ENCODE measurements at places on chromosomes 12 and 14. TPM values are rescaled to one million over a fixed set of nuclear protein-coding genes. Genes with fewer than 3 reads are reported as not detected.

Gene SLC25A47
- polyA plus RNA-seq: 0.78 TPM

GRCh38 chr12:103169-103981 lies 36.8 kb downstream of the IQSEC3 start:
- H3K4me3 ChIP-seq: peak overlapping the region; percentile 18
- H3K27ac ChIP-seq: no peak overlapping the region
- peak; percentile 68 for DNase-seq
- H3K4me1 ChIP-seq: no peaks in the 10 kb centered on the region
- no peaks in the 10 kb centered on the region for H3K27me3 ChIP-seq
- no peaks in the 10 kb centered on the region for H3K36me3 ChIP-seq

DNA sequence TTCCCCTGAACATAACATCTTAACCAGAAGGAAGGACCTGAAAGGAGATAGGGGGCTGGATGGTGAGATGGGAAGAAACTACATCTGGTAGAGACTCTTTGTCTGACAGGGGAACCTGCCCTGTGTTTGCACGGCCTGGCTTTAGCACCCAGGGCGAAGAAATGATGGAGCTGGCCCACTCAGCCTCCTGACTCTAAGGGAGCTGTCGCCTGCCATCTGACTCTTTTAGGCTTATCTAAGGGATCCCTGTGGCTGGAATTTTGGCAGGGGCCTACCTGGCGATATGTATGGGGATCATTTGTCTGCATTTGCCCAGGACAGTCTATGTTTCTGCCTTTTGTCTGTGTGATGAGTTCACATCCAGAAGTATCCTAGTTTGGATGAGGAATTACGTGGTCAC lies 15.6 kb upstream of the CACNA2D4 start:
- no peak overlapping the region for H3K27ac ChIP-seq
- H3K36me3 ChIP-seq: no peaks in the 10 kb centered on the region
- H3K4me1 ChIP-seq: peaks cover 16% of the 10 kb centered on the region
- no peak for DNase-seq
- no peaks in the 10 kb centered on the region for H3K27me3 ChIP-seq

Gene CD163L1
- 8.8 TPM for polyA plus RNA-seq

- H3K36me3 ChIP-seq: no peaks in the 10 kb centered on the region
- DNase-seq: no peak
- H3K27ac ChIP-seq: peak overlapping the region; percentile 10
- no peak overlapping the region for H3K4me3 ChIP-seq
Measured at GRCh38 chr12:108724054-108724889, 7.0 kb downstream of the CORO1C start.

GRCh38 chr14:90274808-90275457 lies 18.6 kb downstream of the PSMC1 start:
- H3K27ac ChIP-seq: no peak overlapping the region
- no peaks in the 10 kb centered on the region for H3K27me3 ChIP-seq
- H3K4me3 ChIP-seq: no peak overlapping the region
- H3K36me3 ChIP-seq: no peaks in the 10 kb centered on the region

DNA sequence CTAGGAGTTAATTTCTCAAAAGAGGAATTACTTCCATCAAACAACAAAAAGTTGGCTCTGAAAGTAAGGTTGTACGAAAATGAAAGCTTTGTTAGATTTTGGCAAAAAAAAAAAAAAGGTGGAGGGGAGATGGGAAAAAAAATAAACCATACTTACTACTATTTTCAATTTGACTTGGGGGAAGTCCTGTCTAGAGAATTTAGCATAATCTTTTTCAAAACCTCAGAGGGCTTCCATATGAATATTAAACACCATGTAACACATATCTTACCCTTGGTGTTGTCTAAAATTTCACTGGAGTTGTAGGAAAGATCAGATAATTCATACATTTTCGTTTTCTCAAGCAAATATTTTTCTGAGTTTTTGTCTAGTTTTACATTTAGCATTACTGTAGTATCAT lies 17.5 kb downstream of the GRIP1 start:
- no peaks in the 10 kb centered on the region for H3K36me3 ChIP-seq
- no peak overlapping the region for H3K4me3 ChIP-seq
- no peak for DNase-seq
- H3K27me3 ChIP-seq: no peaks in the 10 kb centered on the region
- H3K27ac ChIP-seq: no peak overlapping the region

DNA sequence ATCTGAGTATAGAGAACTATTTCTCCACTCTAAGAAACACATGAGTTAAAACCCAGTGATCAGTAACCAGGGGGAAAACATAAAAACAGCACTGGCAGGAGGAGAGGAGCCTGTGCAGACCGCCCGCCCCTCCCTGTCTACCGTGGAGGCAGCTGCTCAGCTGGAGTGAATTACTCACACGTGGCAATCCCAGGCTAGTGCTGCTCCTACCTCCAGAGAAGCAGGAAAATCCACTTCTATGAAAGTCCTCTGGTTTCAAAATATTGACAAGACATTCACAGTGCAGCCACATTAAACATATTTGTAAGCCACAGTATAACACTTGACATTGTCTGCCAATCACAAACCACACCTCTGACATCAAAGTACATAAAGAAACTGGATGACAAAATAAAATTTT lies 16.7 kb downstream of the TMEM132D start:
- no peak for DNase-seq
- no peak overlapping the region for H3K4me3 ChIP-seq
- H3K27ac ChIP-seq: no peak overlapping the region
- no peaks in the 10 kb centered on the region for H3K4me1 ChIP-seq
